NCI-H446 treated with DMSO at 0.1 percent for 48 hours (cell line): ENCODE measurements at places on chromosomes 3 and 15.
A peak's percentile ranks its signal among the peaks of the same experiment; 100 is the strongest.

- DNase-seq, result no peak
Observed at GRCh38 chr3:69305011-69305410, 80.9 kb downstream of the FRMD4B start.

GRCh38 chr15:67593562-67593961 is 51.1 kb downstream of the MAP2K5 start:
- DNase-seq, result no peak

DNA sequence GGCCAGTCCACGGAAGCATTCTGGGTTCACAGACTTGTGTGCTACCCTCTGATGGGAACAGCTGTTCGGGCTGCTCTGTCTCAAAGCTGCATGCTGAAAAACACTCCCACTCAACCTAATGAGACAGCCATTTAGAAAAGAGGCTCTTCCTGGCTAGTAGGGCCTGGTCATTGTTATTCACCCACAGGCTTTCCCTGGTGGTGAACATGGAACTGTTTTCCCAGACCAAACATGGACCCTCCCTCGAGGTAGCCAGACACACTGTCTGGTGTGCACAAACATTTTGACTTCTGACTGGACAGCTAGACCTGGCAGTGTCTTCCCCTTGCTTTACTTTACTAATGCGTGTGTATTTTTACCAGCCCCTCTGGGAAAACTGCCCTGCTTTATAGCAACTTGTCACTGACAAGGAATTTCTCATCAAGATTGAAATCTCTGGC is 39.0 kb downstream of the MECOM start:
- DNase-seq, result no peak

GRCh38 chr3:72977060-72977808 is 19.4 kb upstream of the PPP4R2 start:
- no peak for DNase-seq

- no peak for DNase-seq
Observed at GRCh38 chr15:37550360-37551024, 383.9 kb upstream of the TMCO5A start.

- no peak for DNase-seq
Observed at GRCh38 chr15:91541286-91541685, 312.2 kb upstream of the SLCO3A1 start.

DNA sequence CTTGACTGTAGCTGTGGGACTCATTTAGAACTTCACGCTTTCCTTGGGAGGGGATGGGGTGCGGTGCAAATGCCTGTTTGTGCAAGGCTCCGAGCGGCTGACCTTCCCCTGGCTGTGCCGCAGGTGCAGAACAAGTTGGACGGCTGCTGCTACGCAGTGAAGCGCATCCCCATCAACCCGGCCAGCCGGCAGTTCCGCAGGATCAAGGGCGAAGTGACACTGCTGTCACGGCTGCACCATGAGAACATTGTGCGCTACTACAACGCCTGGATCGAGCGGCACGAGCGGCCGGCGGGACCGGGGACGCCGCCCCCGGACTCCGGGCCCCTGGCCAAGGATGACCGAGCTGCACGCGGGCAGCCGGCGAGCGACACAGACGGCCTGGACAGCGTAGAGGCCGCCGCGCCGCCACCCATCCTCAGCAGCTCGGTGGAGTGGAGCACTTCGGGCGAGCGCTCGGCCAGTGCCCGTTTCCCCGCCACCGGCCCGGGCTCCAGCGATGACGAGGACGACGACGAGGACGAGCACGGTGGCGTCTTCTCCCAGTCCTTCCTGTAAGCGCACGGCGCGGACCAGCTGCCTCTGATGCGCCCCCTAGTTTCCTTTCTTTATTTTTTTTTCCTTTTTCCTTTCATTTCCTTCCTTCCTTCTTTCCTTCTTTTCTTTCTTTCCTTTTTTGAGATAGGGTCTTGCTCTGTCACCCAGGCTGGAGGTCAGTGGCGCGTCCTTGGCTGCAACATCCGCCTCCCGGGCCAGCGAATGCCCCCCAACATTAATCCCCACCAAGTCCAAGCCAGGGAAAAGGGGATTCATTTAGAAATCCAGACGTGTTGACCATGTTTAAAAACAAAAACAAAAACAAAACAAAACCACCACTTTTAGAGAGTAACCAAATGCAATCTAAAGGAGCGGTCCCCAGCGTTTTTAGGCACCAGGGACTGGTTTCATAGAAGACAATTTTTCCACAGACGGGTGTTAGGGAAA is 42.7 kb downstream of the EIF2AK4 start:
- DNase-seq, result no peak

DNA sequence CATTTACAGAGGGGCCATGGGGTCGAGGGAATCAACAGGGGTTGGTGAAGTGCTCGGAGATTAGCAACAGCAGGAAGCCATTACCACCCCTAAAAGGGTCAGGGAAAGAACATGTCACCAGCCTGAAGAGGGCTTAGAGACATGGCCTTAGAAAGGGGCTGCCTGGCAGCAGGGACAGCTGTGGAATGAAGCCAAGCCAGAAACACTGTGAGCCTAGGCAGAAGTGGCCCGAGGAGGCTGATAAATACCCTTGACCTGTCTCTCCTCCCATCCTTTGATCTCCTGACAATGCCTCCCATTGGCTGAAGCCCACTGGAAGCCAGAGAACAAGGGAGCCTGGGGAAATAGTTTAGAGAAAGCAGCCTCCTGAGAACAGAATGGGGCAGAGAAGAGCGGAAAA is 31.4 kb downstream of the GPD1L start:
- DNase-seq, result no peak

DNA sequence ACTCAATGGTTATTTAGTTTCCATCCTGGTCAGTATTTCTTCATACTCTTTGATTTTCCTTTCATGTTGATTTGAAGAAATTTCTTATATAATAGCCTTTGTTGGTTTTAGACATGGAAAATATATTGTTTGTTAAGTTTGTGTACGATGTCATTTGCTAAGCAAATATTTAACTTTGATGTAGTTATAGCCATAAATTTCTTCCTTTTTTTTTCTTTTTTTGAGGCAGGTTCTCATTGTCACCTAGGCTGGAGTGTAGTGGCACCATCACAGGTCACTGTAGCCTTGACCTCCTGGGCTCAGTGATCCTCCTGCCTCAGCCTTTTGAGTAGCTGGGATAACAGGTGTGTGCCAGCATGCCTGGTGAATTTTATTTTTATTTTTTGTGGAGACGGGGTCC is 51.4 kb downstream of the NMD3 start:
- DNase-seq, result no peak

DNA sequence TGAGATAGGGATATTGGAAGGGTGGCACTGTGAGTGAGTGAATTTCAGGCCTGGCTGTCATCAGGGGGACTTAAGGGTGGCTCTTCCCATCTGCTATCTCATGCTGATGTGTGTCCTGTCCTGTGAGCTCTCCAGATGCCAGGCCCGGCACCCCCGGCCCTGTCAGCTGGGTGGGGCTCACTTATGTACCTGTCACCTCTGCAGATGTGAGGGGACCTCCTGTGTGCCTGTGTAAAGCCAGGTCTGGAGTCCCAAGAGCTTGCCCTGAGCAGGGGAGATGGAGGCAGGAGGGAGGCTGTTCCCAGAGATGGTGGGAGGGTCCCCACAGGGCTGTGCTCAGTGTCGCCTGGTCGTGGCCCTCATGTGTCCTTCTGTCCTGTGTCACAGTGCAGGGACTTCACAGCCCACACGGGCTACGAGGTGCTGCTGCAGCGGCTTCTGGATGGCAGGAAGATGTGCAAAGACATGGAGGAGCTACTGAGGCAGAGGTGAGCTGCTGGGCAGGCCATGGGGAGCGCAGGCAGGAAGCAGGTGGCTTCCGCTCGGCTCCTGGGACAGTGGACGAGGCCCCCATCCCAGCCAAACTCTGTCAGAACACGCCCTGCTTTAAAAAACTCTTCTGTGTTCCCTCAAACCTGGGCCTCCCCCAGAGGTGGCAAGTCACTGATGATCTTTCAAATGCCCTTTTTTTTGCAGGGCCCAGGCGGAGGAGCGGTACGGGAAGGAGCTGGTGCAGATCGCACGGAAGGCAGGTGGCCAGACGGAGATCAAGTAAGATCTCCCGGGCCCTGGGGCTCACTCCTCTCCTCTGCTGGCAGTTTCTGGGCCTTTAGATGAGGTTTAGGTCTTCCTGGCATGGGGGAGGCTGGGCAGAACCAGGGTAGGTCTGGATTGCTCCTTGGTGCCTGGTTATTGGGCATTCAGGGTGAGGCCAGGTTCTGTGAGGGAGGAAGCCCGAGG is 23.1 kb downstream of the PSTPIP1 start:
- DNase-seq, result no peak

GRCh38 chr15:62153228-62153627 is 11.9 kb downstream of the C2CD4B start:
- no peak for DNase-seq

- peak; percentile 42 for DNase-seq
Observed at GRCh38 chr3:35659768-35660167, 20.4 kb downstream of the ARPP21 start.

GRCh38 chr15:47506329-47507100 is 210.8 kb upstream of the SEMA6D start:
- peak; percentile 66 for DNase-seq

DNA sequence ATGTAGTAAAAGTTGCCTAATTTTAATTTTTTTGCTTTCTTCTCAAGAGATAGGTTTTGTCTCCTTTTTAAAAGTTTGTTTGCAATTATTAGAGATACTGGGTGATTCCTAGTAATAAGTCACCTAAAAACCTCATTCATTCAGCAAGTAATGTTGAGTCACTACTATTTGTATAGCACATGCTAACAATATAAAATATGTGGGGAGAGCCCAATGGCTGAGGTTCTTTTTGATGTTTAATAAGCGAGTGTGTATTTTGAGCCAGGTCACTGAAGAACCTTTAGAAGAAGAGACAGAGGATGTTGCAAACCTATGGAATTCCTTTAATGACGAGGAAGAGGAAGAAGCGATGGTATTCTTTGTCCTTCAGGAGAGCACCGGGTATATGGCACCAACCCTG is 123.7 kb upstream of the CHRM5 start:
- DNase-seq, result no peak

DNA sequence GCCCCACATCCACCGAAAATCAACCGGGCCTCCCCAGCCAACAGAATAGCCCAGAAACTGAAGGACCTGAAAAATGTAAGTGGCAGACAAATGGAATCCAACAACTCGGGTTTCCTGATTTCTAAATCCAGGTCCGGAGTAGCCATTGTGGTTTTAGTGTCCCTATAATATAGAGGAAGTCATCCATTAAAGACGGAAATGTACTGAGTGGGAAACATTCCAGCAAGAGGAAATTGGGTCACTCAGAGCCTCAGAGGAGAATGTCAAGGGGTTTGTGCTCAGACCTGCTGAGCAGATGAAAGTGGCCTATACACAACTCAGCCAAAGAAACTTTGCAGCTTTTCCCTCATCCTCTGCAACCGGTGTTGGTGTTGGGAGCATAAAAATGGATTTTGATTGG is 366.7 kb downstream of the ERC2 start:
- no peak for DNase-seq

DNA sequence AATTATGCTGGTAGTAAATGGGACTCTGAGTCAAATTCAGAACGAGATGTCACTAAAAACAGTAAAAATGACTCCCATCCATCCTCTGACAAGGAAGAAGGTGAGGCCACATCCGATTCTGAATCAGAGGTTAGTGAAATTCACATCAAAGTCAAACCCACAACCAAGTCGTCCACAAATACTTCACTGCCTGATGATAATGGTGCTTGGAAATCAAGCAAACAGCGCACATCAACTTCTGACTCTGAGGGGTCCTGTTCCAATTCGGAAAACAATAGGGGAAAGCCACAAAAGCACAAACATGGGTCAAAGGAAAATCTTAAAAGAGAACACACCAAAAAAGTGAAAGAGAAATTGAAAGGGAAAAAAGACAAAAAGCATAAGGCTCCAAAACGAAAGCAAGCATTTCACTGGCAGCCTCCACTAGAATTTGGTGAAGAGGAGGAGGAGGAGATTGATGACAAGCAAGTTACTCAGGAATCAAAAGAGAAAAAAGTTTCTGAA is 15.1 kb upstream of the ZBTB47 start:
- no peak for DNase-seq

DNA sequence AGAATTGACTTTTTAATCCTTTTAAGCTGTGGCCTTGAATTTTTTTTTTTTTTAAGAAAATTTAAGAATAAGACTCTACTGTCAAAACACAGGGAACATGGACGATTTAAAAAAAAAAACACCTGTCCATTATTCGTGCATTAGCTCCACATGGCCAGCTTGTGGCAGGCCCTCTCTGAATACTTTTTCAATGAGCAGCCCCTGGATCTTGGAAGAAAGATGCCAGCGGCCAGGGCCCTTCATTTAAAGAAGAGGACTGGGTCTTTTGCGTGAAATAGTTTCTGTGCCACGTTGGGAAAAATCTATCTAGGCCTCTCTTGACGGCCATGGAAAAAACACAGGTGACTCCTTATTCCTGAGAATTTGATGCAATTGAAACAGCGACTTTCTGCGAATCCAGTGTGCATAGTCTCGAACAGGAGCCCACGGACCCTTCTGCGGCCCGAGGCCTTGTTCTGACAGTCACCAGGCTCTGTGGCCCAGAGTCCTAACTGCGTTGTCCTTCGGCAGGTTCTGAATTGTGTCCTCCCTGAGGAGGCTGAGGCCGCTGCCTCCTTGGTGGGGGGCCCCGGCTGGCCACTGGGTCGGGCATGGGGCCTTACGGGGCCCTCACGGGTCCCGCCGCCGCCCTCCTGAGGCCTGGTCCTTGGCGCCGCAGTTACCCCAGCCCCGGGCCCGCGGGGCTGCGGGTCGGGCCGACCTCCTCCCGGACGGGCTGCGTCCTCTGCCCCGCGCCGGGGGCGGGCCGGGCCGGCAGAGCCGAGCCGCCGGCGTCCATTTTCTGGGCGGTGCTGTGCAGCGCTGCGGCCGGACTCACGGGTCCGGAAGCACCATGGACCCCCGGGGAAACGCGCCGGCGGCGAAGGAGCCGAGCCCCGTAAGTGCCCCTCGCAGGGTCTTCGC is 33.5 kb downstream of the ZBTB38 start:
- DNase-seq, result no peak

DNA sequence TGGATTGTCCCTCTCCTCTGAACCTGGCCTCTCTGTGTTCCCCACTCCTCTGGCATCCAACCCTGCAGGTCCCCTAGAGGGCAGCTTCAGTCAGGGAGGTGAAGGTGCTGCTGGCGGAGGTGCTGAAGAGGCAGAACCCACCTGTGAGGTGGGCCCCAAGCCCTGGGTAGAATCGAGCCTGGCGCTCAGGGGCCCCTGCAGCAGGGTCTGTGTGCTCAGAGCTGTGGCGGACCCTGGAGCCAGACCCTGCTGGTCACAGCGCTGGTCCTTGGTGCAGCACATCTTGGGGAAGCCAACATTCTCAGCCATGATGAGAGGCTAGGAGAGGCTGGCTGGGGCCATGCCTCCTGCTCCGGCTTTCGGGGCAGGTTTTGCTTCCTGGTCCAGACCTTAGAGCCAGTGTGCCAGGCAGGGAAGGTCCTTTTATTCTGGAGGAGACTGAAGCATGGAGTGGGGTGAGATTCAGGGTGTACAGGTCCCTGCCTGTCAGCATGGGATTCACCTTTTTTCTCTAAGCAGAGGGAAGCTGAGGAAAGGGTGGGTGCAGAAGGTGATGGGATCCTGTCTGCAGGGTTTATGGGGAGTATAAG is 54.7 kb upstream of the TAMM41 start:
- no peak for DNase-seq

- DNase-seq, result no peak
Observed at GRCh38 chr3:88807491-88808105, 299.8 kb upstream of the EPHA3 start.

DNA sequence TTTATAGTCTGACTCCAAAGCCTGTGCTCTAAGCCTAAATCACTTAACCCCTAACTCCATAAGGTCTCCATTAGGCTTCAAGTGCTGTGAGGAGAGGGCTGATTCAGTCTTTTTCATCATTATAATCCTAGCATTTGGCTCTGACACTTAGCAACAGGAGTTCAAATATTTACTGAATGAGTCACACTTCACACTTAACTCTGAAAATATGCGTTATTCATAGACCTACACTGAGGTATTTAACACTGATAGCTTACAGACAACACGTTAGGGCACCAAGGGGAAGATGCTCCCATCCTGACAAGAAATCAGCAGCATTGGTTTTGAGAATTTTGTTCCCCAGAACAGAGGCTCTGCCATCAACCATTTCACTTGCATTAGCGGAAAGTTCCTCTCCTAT is 53.5 kb downstream of the MSL2 start:
- DNase-seq, result peak; percentile 70
